Vagina (tissue), 2 donors: ENCODE measurements at places on chromosomes 1 and 21. TPM values are rescaled to one million over a fixed set of nuclear protein-coding genes. Genes with fewer than 3 reads are reported as not detected.

DNA sequence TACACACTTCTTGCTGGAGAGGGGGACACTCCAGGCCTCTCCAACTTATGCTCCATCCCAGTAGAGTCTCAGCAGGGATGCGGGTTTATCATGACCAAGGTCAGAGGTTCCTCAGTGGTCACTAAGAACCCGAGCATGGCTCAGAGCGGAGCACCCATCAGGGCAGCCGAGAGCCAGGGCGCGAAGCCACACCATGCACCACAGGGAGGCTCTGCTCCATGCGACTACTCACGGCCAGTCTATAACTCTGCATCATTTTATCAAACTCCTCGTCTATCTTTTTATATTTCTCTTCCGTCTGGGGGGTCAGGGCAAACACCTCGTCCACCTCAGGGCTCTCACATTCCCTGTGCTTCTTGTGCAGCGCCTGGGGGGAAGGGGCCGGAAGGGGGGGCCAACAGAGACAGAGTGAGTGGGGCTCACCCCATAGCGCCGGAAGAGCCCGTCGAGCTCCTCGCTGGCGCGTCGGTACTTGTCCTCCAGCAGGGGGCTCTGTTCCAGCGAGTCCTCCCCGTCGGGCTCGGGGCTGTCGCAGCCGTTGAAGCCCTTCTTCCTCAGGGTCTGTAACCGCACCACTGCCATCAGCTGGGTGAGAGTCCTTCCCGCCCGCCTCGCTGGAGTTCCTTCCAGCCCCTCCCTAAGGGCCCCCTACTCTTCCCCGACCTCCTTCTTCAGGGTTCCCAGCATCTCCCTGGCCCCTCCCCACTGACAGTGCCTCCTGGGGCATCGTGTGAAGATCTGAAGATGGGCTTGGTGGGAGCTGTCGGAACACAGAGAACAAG lies 20.0 kb downstream of the MEF2D start:
- DNase-seq = no peak
- no peak overlapping the region for H3K4me3 ChIP-seq
- H3K27me3 ChIP-seq = no peaks in the 10 kb centered on the region
- peaks cover 74% of the 10 kb centered on the region for H3K4me1 ChIP-seq
- no peaks in the 10 kb centered on the region for H3K36me3 ChIP-seq

C1orf21 gene
- total RNA-seq = 24.1 TPM

- no peaks in the 10 kb centered on the region for H3K36me3 ChIP-seq
- no peak for DNase-seq
- H3K4me3 ChIP-seq = no peak overlapping the region
- no peaks in the 10 kb centered on the region for H3K27me3 ChIP-seq
- no peak overlapping the region for H3K27ac ChIP-seq
Observed at GRCh38 chr1:231986631-231987336, 360.2 kb downstream of the DISC1 start.

- H3K4me3 ChIP-seq = no peak overlapping the region
- peaks cover 92% of the 10 kb centered on the region for H3K4me1 ChIP-seq
- no peaks in the 10 kb centered on the region for H3K36me3 ChIP-seq
- no peaks in the 10 kb centered on the region for H3K27me3 ChIP-seq
Observed at GRCh38 chr1:19469004-19469403, 16.3 kb downstream of the CAPZB start.

AIRE gene
- total RNA-seq = 0.25 TPM

- no peak overlapping the region for H3K27ac ChIP-seq
- H3K4me3 ChIP-seq = no peak overlapping the region
- no peak for DNase-seq
- H3K4me1 ChIP-seq = no peaks in the 10 kb centered on the region
- no peaks in the 10 kb centered on the region for H3K27me3 ChIP-seq
Observed at GRCh38 chr1:222777463-222777862, 37.4 kb upstream of the DISP1 start.

- H3K27ac ChIP-seq = no peak overlapping the region
- no peaks in the 10 kb centered on the region for H3K36me3 ChIP-seq
- no peaks in the 10 kb centered on the region for H3K27me3 ChIP-seq
- H3K4me3 ChIP-seq = no peak overlapping the region
Observed at GRCh38 chr21:39080366-39080765, 102.9 kb downstream of the PSMG1 start.

GRCh38 chr1:175873290-175873935 lies 130.0 kb upstream of the TNR start:
- H3K4me1 ChIP-seq = no peaks in the 10 kb centered on the region
- no peak for DNase-seq
- no peak overlapping the region for H3K4me3 ChIP-seq
- H3K27ac ChIP-seq = no peak overlapping the region
- no peaks in the 10 kb centered on the region for H3K36me3 ChIP-seq

- peak overlapping the region; percentile 90 for H3K4me3 ChIP-seq
- H3K27me3 ChIP-seq = no peaks in the 10 kb centered on the region
- peaks cover 52% of the 10 kb centered on the region for H3K4me1 ChIP-seq
Observed at GRCh38 chr1:156283521-156283920, 604 bp upstream of the TMEM79 start.

DNA sequence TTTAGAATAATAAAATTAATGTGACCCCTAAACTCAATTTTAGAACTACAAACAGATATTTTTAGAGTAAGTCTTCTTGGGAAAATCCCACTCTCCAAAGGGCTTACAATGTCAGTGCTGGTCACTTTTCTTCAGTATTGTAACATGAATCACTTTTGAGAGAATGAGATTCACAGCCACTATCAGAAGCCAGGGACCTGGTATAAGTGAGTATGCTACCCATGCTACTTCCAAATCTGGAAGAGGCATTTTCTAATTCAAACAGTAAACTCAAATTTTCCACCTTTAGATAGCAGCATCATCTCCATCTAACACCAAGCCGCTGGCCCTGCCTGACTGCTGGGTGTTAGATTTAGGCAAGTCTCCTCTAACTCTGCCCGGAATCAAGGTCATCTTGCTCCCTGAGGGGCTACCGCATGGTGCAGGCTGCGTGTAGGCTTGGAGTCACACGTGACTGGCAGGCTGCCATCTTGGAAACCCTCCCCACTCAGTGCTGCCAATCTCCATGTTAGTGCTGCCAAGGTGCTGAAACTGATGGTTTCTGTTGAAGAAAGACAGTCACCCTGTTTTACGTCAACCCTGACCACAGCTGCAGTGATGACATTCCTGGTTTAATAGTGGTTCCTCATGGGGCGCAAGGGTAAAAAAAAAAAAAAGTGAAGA lies 882.9 kb upstream of the B3GALT2 start:
- no peaks in the 10 kb centered on the region for H3K27me3 ChIP-seq
- no peak overlapping the region for H3K4me3 ChIP-seq
- no peak for DNase-seq
- H3K4me1 ChIP-seq = no peaks in the 10 kb centered on the region

DNA sequence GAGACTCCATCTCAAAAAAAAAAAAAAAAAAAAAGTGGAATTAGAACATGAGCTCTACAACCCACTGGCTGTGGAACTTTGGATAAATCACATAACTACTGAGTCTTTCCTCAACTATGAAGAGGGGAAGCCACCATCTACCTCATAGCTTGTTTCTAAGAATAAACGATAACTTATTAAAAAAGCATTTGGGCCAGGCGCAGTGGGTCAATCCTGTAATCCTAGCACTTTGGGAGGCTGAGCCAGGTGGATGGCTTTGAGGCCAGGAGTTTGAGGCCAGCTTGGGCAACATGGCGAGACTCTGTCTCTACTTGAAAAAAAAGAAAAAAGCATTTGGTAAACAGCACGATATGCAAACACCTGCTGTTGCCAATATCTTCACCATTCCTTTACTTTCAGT lies 31.8 kb upstream of the MEF2D start:
- H3K4me3 ChIP-seq = no peak overlapping the region
- H3K27ac ChIP-seq = no peak overlapping the region
- DNase-seq = no peak
- no peaks in the 10 kb centered on the region for H3K36me3 ChIP-seq

GRCh38 chr1:44347280-44347679 lies 7.8 kb downstream of the ERI3 start:
- no peaks in the 10 kb centered on the region for H3K36me3 ChIP-seq
- peaks cover 29% of the 10 kb centered on the region for H3K4me1 ChIP-seq
- H3K4me3 ChIP-seq = no peak overlapping the region
- H3K27ac ChIP-seq = peak overlapping the region; percentile 9
- no peak for DNase-seq

DNA sequence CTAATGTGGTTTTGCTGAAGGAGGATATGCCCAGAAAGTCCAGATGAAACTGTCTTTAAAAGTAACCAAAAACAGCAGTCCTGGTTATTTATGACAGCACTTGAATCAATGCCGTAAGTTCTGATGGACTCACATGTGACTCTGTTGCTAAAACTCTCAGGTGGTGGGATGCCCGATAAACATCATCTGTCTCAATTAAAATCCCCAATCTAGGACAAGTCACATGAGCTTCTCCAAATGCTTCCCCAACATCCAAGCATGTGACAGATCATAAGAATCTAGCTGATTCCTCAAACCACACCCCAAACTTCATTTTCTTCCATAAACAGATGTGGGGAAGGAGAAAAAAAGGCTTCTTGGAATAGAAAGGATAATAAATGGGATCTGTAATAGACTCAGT lies 786 bp upstream of the CTSK start:
- peaks cover 10% of the 10 kb centered on the region for H3K4me1 ChIP-seq
- DNase-seq = no peak
- H3K27ac ChIP-seq = peak overlapping the region; percentile 85
- H3K36me3 ChIP-seq = peaks cover 25% of the 10 kb centered on the region
- no peaks in the 10 kb centered on the region for H3K27me3 ChIP-seq
- peak overlapping the region; percentile 45 for H3K4me3 ChIP-seq

DNA sequence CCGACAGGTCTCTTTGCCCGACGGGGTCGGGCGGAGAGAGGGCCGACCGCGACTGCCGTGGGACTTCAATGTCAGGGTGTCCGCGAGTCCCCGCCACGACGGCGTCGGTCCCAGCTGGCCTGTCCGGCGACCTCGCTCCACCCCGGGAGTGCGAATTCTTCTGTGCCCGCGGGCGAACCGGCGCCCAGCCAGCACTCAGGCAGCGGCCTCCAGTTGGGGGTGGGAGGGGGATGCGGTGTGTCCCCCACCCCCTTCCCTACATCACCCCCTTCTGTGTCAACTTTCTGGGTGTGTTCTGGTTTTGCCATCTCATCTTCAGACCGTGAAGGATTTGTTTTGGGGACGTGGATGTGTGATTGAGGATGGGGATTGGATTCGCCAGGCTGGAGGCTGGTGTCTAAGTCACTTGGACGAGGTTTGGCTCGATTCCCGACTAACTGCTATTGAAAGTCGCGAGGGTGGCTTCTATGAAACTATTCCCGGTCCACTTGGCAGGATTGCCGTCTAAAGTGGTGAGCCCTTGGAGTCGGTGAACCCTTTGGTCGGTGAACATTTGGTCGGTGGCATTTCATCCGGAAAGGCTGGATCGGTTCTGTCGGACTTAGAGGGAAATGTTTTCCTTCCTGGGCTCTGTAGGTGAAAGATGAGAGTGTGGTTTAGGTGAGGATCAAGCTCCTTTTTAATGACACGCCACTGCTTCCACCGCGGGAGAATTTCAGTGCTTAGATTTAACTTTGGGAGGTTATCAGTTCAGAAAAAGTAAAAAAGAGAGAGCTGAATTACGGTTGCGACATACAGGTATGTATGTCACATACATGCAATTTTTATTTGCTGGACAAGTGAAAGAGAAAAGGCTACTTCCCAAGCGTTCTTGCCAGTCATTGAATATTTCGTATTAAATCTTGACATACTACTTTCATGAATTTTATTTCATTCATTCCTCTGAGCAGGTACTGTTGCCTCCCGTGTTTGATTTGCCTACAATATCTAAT lies 771 bp downstream of the ABCD3 start:
- H3K27ac ChIP-seq = peak overlapping the region; percentile 90
- DNase-seq = no peak
- H3K4me1 ChIP-seq = peaks cover 59% of the 10 kb centered on the region
- peak overlapping the region; percentile 87 for H3K4me3 ChIP-seq
- H3K36me3 ChIP-seq = no peaks in the 10 kb centered on the region
- no peaks in the 10 kb centered on the region for H3K27me3 ChIP-seq

NFASC gene
- 23.3 TPM for total RNA-seq

DNA sequence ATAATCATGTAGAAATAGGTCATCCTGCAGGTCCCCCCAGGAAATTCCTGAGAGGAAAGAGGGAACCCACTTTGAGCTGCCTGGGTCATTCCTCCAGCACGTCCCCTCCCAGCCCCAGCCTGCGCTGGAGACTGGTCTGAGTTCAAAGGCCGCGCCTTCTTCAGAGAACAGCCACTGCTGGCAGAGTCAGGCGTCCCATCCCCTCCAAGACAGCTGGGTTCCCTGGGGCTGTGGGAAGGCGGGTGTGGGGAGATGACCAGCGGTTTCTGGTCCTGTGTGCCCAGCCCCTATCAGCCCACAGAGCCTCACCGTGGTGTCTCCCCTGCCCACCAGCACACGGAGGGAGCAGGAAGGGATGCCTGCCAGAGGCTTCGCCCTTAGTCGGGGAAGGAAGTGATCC lies 18.0 kb upstream of the TRAPPC10 start:
- H3K4me3 ChIP-seq = no peak overlapping the region
- no peaks in the 10 kb centered on the region for H3K27me3 ChIP-seq
- no peak overlapping the region for H3K27ac ChIP-seq

CGN gene
- total RNA-seq = 13.0 TPM

- H3K27ac ChIP-seq = no peak overlapping the region
- peaks cover 82% of the 10 kb centered on the region for H3K36me3 ChIP-seq
- no peak for DNase-seq
- no peaks in the 10 kb centered on the region for H3K27me3 ChIP-seq
- no peaks in the 10 kb centered on the region for H3K4me1 ChIP-seq
Observed at GRCh38 chr1:15724949-15725880, 10.8 kb upstream of the SLC25A34 start.

- H3K4me3 ChIP-seq = no peak overlapping the region
- no peaks in the 10 kb centered on the region for H3K27me3 ChIP-seq
- DNase-seq = no peak
- H3K36me3 ChIP-seq = no peaks in the 10 kb centered on the region
- no peak overlapping the region for H3K27ac ChIP-seq
- no peaks in the 10 kb centered on the region for H3K4me1 ChIP-seq
Observed at GRCh38 chr1:88168126-88168525, 515.9 kb upstream of the PKN2 start.

- no peaks in the 10 kb centered on the region for H3K27me3 ChIP-seq
- H3K27ac ChIP-seq = peak overlapping the region; percentile 83
- peaks cover 21% of the 10 kb centered on the region for H3K4me1 ChIP-seq
Observed at GRCh38 chr1:201703621-201704438, 125.1 kb upstream of the IPO9 start.

- no peak overlapping the region for H3K4me3 ChIP-seq
- H3K4me1 ChIP-seq = peaks cover 40% of the 10 kb centered on the region
- H3K27ac ChIP-seq = peak overlapping the region; percentile 40
- H3K27me3 ChIP-seq = no peaks in the 10 kb centered on the region
- no peak for DNase-seq
- no peaks in the 10 kb centered on the region for H3K36me3 ChIP-seq
Observed at GRCh38 chr21:44294391-44295162, 5.3 kb upstream of the PFKL start.
